ENCODE measurements at places on chromosomes 2 and 18. TPM values are rescaled to one million over a fixed set of nuclear protein-coding genes. Genes with fewer than 3 reads are reported as not detected.

The FAM110C gene
- 2.4 TPM for total RNA-seq

The ZNF521 gene
- total RNA-seq, result 7.9 TPM

The REG3A gene
- not detected for total RNA-seq

The STPG4 gene
- total RNA-seq, result 1.2 TPM

The DSG1 gene
- 1.2 TPM for total RNA-seq

The SERPINB11 gene
- total RNA-seq, result not detected

The GLI2 gene
- total RNA-seq, result 0.39 TPM

The KATNAL2 gene
- total RNA-seq, result 2.3 TPM

The UGT1A3 gene
- total RNA-seq, result 0.43 TPM

The BOLL gene
- total RNA-seq, result not detected

The PLGLB2 gene
- 0.76 TPM for total RNA-seq
